Epithelial cell of proximal tubule (primary cell): ENCODE measurements at places on chromosomes 13 and 19. TPM values are rescaled to one million over a fixed set of nuclear protein-coding genes. Genes with fewer than 3 reads are reported as not detected.

Gene KLK10
- 2.8 and 10.1 TPM in 2 replicates for total RNA-seq

Gene C2CD4C
- 0.12 TPM in 1 of 2 replicates, not detected in the other for total RNA-seq

Gene HSH2D
- total RNA-seq: 0.92 and 1.8 TPM in 2 replicates

Gene ZNF146
- 69.5 and 103 TPM in 2 replicates for total RNA-seq

Gene KLK4
- total RNA-seq: not detected in 2 replicates

Gene F7
- total RNA-seq: 0.06 TPM in 1 of 2 replicates, not detected in the other

Gene MEGF8
- 16.5 and 30.2 TPM in 2 replicates for total RNA-seq

Gene TEX101
- not detected in 2 replicates for total RNA-seq

Gene INSL3
- total RNA-seq: not detected in 2 replicates

Gene EPS8L1
- total RNA-seq: 17.3 and 33.8 TPM in 2 replicates

Gene C5AR1
- not detected in 2 replicates for total RNA-seq

Gene ARRDC2
- total RNA-seq: 9.9 and 13.4 TPM in 2 replicates

Gene CPB2
- total RNA-seq: not detected in 2 replicates

Gene GPX4
- 457 and 656 TPM in 2 replicates for total RNA-seq

Gene FGF21
- total RNA-seq: not detected in 2 replicates

Gene ZNF99
- total RNA-seq: not detected in 2 replicates

Gene LGALS7B
- 4.4 TPM in 1 of 2 replicates, not detected in the other for total RNA-seq

Gene S1PR4
- not detected in 2 replicates for total RNA-seq

Gene THSD8
- total RNA-seq: not detected in 2 replicates

Gene STOML3
- not detected in 2 replicates for total RNA-seq

Gene CA11
- 0.22 and 6.6 TPM in 2 replicates for total RNA-seq

Gene TUBA3C
- not detected in 2 replicates for total RNA-seq

GRCh38 chr13:112636401-112636975 is 48.5 kb upstream of the TUBGCP3 start:
- DNase-seq: no peak

- DNase-seq: no peak
Observed at GRCh38 chr13:78299832-78300623, 303.3 kb downstream of the POU4F1 start.

- DNase-seq: no peak
Observed at GRCh38 chr13:43994999-43995859, 115.5 kb downstream of the LACC1 start.

- no peak for DNase-seq
Observed at GRCh38 chr19:38796154-38796553, 7.2 kb downstream of the LGALS7B start.

- no peak for DNase-seq
Observed at GRCh38 chr19:11130824-11131455, 24.6 kb downstream of the SPC24 start.

DNA sequence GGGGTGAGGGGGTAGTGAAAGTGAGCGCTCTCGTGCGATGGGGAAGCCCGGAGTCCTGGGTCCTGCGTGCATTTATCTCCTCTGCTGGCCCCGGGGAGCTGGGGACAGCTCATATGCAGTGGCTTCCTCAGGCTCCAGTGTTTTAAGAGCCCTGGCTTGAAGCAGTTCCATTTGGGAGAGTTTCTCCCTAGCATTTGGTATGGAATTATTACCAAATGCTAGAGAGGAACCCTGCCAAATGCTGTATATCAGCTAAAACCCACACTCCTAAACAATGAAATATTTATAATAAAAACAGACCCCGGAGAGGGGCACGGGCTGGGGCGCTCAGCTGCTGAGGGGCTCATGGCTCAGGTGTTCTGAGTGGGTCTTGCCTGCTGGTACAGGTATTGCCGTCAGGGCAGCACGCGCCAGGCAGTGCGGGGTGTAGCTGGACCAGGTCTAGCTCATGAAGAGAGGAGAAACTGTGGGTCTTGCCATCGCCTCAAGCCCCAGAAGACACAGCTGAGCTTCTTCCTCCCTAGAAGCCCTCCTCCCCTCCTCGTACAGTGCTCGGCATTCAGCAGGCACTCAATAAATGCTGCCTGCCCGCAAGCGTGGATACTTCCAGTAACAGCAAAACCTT is 163.6 kb upstream of the ZNF536 start:
- no peak for DNase-seq

- DNase-seq: no peak
Observed at GRCh38 chr19:50882188-50882587, 8.9 kb downstream of the KLK2 start.

DNA sequence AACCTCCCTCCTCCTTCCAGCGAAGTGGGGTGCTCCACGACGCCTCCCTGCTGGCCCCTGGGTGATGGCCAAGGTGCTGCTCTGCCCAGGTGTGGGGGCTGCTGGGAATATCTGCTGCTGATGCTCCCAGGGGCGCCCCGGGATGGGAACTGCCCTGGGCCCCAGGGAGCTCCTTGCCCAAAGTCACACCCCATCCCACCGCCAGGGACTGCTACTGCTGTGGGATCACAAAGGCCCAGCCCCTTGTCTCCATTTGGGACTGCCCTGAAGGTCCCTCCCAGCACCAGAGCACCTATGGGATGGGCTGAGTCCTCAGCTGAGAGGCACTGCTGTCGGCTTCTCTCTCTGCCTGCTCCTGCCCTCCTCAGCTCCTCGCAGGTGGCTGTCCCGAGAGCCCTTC is 19.0 kb downstream of the CHST8 start:
- DNase-seq: no peak

DNA sequence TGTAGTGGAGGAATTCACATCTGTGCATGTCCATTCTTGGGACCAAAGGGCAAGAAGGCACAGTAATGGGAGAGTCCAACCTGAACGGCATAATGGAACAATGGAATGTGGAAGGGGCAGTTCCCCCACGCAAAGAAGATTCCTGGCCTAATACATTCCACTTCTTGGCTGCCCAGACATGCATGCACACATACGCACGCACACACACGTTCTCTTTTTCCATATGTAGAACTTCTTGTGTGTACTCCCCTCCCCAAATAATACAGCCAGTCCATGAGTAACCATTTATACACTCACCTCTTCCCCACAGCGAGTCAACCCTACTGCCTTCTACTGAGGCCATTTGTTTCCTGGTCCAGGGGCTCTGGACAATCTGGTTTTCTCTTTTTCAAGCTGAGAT is 6.0 kb upstream of the STK24 start:
- no peak for DNase-seq

DNA sequence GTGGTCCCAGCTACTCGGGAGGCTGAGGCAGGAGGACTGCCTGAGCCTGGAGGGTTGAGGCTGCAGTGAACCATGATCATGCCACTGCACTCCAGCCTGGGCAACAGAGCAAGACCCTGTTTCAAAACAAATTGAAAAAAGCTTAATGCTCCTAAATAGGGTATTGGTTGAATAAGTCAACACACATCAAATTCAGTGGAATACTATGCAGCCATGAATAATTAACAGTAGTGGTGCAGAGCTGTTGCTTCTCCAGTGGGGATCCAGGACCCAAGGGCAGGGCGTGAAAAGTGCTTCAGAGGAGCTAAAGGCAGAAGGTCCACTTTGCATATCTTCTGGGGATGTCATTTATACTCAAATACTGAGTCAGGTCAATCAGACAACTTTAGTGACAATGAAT is 18.2 kb downstream of the SIGLEC8 start:
- DNase-seq: no peak

GRCh38 chr19:55082020-55082851 is 6.6 kb downstream of the EPS8L1 start:
- DNase-seq: no peak

DNA sequence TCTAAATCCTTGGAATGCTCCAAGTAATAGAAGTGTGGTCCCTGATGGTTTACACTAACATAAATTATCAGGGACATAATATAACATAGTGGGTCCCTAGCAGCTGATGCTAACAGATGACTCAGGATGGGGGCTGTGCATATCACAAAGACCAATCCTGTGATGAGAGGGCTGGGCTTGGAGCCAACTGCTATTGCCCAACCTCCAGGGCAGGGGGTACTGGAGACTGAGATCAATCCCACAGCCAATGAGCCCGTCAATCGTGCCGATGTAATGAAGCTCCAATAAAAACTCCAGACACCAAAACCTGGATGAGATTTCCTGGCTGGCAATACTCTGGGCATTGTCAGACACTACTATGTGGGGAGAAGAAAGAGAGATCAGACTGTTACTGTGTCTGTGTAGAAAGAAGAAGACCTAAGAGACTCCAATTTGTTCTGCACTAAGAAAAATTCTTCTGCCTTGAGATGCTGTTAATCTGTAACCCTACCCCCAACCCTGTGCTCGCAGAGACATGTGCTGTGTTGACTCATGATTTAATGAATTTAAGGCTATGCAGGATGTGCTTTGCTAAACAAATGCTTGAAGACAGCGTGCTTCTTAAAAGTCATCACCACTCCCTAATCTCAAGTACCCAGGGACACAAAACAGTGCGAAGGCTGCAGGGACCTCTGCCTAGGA is 33.4 kb downstream of the ABCC4 start:
- peak; percentile 94 for DNase-seq

DNA sequence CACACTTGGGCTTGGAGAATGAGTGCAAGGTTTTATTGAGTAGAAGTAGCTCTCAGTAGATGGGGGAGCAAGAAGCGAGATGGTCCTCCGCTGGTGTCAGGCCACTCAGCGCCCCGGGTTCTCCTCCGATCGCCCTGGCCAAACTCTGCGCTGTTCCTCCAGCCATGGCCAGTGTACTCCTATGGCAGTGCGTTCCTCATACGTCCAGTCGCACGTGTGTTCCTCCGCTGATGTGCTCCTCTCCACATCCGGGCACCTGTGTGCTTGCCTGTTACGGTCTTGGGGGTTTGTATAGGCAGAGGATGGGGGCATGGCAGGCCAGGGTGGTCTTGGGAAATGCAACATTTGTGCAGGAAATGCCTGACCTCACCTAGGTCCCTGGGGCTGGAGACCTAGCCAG is 1899.4 kb downstream of the PCDH9 start:
- DNase-seq: no peak

DNA sequence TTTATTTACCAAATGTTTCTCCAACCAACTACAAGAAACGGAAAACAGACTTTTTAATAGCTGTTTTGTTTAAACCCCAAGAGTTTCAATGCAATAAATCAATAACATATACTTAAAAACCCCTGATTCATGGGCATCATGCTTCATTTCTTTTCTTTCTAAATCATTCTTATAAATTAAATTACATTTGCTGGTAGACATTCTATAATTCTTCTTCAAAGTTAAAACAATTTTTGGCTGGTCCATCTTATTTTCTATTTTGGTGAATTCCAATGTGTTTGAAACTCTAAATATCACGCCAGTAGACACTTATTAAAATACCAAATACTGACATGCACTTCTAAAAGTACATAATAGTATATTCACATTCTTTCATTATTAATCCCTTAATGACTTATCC is 408.6 kb downstream of the LIG4 start:
- DNase-seq: no peak

DNA sequence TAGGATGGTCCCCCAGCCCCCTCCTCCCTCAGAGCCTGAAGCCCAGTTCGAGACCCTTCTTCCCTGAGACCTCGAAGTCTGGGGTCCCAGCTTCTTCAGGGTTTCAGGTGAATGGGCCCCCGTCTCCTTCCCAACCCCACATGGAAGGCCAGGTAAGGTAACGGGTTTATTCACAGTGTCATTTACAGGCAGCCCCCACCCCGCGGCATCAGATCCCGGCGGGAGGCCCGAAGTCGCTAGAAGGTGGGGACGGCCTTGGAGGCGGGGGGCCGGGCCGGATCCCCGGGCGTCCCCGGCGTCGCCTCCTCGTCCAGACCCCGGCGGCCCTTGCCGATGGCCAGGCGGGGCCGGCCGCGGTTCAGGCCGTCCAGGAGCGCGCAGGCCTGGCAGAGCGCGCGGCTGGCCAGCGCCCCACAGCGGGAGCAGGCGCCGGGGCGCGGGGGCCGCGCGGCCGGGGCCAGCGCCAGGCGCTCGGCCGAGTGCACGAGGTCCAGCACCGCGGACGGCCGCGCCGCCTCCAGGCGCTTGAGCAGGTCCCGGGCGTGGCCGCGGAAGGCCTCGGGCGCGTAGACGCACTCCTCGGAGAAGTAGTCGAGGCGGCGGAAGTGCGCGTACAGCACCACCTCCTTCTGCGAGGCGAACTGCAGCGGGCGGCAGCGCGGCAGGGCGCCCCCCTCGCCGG is 9.7 kb downstream of the CTU1 start:
- DNase-seq: no peak

GRCh38 chr19:10289167-10289835 is 451 bp upstream of the ICAM5 start:
- DNase-seq: no peak

- DNase-seq: no peak
Observed at GRCh38 chr19:41928754-41929535, 696 bp upstream of the ERFL start.

- DNase-seq: no peak
Observed at GRCh38 chr19:20259615-20260014, 92.6 kb downstream of the ZNF486 start.

GRCh38 chr13:103730407-103730806 is 664.2 kb upstream of the SLC10A2 start:
- DNase-seq: no peak

DNA sequence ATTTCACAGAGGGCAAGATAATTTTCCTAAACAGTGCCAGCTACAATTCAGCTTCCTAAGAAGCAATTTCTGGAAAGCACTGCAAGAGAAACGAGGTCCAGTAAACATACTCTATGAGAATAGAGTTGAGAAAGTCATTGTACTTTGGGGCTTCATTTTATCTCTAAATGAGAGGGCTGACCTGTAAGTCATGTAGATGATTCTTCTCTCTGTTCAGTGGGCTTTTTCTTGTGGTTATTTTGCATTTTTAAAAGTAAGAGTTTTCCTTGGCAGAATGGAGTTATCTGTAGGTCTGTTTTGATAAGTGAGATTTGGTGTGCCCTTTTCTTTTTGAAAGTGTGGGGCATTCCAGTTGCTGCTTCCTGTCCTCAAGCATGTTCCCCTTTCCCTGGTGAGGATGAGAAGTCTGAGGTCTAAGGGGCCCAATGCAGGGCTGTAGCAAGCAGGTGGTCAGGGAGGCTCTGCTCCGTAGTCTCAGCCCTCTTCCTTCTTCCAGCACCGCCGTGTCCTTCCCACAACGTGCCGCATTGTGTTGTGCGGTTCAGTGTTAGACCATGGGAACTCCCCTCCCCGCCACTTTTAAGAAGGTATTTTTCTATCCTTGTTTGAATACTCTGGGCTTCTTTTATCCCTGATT is 86.3 kb downstream of the ARHGEF7 start:
- no peak for DNase-seq

- no peak for DNase-seq
Observed at GRCh38 chr13:58528351-58528750, 896.8 kb downstream of the PCDH17 start.

GRCh38 chr13:70720386-70720785 is 612.1 kb upstream of the KLHL1 start:
- DNase-seq: no peak

- no peak for DNase-seq
Observed at GRCh38 chr13:43061496-43062280, 38.3 kb downstream of the DNAJC15 start.

- no peak for DNase-seq
Observed at GRCh38 chr19:42332059-42332458, 6.6 kb downstream of the MEGF8 start.

DNA sequence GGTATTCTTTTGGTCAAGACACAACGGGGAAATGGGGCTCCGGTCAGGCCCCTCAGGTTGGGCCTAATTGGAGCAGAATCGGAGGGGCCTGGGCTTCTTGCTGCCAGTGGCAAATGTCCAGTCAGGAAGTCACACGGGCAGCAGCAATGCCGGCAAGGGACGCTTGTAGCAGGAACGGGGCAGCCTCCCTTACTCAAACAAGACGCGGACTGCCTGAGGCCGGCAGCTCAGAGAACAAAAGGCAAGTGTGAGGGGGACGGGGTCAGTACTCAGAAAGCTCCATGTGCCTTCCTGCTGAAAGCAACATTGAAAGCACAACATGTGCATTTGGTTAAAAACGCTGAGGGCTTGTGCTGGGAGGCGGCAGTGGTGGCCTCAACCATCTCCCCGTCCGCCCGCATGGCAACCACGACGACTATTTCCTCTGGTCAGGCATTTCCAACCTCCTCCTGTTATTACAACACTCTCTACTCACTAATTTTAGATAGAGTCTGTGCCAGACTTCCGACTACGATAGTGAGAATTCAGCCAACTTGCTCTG is 20.5 kb upstream of the RASA3 start:
- DNase-seq: no peak
